AG04450 (cell line): ENCODE measurements at places on chromosomes 16 and 17.

DNA sequence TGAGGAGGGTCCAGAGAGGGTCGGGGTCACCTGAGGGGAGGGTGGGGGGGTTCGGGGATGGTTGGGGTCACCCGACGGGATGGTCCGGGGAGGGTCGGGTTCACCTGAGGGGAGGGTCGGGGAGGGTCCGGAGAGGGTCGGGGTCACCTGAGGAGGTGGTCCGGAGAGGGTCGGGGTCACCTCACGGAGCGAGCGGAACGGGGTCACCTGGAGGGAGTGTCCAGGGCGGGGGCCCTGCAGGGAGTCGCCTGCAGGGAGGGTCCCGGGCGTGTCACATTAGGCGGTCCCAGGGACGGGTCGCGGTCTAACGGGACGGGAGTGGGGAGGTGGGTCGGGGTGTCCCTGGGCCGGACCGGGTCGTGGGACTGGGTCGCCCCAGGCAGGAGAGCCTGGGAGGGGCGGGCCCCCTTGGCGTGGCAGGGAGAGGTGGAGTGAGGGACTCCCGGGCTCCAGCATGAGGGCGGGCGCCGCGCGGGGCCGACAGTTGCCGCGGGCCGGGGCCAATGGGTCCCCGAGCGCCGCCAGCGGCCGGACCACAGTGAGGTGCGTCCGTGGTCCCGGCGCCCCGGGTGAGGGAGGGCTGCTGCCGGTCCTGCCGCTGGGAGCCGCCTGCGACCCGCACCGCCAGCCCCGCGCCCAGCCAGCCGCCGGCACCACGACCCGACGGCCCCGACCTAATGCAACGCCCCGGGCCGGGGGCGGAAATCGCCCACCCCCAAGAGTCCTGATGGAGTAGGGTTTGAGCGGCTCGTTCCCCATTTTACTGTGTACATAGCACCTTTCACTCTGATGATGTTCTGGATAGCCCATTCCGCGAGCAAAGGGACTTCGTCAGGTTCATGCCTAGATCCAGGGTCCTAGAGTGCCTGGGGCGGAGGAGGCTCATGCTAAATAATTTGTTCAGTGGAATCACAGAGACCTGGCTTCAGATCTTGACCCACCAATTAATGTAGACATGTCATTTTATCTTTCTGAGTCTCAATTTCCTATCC lies 1.2 kb upstream of the ABCA3 start:
- no peak for DNase-seq

- no peak for DNase-seq
Observed at GRCh38 chr17:77200711-77201110, 59.9 kb downstream of the SEC14L1 start.

DNA sequence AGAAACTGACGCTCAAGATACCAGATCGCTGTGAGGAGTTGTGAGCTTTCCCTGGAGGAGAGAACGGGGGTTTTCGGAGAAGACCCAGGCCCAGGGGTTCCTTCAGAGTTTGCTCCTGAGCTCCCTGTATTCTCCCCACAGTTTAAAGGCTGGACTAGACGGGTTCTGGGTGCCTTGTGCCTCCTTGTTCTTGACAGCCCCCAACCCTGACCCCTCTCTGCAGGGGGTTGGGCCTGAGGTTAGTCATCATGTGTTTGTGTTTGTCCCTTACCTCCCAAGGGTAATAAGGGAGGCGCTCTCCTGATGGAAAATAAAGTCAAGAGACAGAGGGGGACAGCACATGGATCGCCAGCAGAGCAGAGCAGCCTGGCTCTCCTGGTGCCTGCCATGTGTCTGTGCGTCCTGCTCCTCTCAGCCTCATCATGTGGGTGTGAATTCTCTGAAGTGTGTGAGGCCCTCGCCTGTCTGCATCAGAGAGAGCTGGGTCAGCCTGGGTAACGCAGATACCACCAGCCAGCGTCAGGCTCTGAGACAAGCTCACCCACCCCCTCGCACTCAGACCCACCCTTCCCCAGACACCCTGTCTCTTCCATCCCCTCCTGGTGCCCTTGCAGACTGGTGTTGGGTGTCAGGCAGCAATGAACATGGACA lies 8.7 kb downstream of the HEXIM2 start:
- DNase-seq: no peak

GRCh38 chr17:76292567-76292966 lies 15.5 kb downstream of the QRICH2 start:
- no peak for DNase-seq

DNA sequence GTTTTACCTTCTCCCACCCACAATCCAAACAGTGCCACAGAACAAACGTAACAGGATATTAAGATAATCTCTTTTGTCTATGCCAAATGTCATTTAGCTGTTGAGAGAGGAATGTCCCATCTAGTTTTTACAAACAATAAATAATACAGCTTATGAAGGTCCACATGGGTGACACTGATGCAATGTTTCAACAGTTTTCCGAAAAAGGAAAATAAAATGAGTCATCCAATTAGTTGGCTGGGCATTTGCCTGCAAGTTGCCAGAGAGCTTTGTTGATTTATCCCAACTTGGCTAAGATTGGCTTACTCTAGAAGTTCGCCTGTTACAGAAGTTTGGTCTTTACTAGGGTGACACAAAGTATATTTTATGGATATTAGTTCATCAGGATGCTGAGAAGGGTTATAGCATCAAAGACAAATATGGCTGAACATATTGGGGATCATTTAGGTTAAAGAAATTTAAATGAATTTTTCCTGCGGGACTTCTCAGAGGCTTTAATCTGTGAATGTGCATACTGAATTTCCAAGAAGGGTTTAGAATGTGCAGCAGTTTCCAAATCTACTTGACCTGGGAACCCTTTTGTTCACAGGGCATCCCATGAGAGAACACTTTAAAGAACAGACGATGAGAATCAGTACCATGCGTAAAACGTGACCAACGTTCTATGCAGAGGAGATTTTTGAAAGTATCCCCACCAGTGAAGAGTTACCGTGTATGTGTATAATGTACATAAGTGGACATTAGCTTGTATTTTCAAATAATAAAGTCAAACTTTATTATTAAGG lies 73.1 kb downstream of the CDH13 start:
- DNase-seq: no peak

DNA sequence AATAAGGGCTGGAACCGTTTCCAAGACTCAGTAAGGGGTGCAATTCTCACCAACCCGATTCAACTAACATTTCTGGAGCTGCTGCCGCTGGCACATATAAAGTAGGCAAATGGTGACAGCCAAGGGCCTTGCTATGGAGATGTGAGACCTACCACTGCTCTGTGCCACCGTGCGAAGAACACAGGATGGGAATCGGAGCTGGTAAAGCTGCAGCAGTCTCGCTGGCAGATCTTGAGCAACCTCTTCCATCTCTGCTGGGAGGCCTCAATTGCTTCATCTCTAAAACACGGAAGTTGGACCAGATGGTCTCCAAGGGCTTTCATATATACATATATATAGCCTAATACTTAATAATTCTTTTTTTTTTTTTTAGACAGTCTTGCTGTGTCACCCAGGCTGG lies 128.9 kb upstream of the RCVRN start:
- no peak for DNase-seq

GRCh38 chr16:65032387-65032786 lies 89.5 kb downstream of the CDH11 start:
- DNase-seq: no peak

GRCh38 chr17:59311051-59311468 lies 20.4 kb upstream of the YPEL2 start:
- no peak for DNase-seq

- no peak for DNase-seq
Observed at GRCh38 chr16:30449116-30449435, 3.4 kb upstream of the SEPHS2 start.

GRCh38 chr16:84937196-84938005 lies 73.9 kb downstream of the ZDHHC7 start:
- no peak for DNase-seq

DNA sequence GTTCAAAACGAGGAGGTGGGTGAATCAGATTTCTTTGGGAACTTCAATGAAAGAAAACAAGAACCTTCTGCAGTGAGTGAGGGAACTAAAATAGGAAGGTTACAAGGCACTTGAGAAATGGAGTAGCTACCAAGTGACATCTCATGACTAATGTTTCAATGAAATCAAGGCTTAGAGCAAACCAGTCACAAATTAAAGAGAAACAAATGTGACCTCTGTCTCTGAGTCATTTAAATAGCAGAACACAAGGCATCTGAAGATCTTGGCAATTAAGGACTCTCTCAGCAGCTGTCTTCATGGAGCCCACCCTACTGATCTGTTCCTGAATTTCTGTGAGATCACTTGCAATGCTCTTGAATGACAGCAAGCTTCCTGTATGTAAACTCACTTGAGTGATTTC lies 109.5 kb downstream of the CDH11 start:
- DNase-seq: no peak

GRCh38 chr16:50153596-50154419 lies 702 bp downstream of the TENT4B start:
- no peak for DNase-seq

DNA sequence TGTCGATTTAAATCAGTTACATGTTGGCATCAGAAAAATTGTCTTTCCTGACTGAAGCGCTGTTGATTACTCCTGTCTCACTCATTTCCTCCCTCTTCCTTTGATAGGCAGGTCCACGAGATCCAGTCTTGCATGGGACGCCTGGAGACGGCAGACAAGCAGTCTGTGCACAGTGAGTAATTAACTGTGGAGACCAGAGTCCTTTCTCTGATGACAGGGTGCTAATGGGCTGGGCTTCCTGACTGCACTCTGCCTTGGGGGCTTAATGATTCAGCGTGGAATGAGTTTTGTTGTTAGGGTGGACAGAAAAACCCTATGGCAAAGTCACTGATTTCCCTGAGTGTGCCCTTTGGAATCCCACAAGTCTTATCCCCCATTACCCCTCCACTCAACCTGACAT lies 6.5 kb downstream of the GOSR2 start:
- no peak for DNase-seq

DNA sequence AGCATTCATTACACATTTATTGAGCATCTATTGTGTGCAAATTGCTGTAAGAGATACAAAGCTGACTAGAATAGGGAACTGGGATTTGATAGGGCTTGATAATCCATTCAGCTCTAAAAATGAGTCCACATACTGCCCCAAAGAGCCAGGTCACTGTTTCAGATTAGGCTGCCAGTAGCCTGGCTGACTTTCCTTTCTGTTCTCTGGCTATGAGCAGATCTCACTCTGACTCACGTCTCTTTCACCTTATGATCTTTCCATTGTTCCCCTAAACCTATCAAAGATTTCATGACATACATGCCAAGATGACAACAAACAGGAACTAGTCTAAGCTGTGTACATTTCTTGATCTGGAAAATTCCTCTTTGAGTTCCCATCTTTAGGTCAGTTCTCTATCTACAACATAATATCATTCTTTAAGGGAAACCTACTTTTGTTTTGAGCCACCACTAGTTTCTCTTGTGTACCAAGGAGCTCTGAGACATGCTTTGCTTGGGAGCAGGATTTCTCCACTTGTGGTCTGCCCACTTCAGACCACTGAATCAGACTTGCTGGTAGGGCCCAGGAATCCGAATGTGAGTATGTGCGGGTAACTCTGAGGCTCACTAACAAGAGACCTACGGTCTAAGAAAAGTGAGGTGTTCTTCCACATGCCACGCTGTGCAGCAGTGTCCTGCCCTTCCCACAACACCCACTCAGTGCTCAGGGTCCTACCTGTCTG lies 40.9 kb upstream of the ICAM2 start:
- no peak for DNase-seq

DNA sequence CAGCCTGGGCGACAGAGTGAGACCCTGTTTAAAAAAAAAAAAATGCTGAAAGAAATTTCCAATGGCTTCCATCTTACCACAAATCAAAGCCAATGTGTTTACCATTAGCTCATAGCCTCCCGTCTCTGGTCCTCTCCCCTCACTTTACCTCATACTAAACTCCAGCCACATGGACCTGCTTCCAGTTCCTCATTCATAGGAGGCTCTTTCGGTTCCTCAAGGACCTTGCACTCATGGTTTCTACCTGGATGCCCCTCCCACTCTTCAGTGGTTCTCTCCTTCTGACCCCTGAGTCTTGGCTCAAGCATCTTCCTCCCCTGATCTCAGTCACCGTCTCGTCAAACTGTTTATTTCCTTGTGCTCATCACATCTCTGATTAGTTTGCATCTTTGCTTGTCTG lies 3.8 kb upstream of the DEF8 start:
- no peak for DNase-seq

GRCh38 chr17:36107660-36108059 lies 4.0 kb downstream of the CCL4 start:
- no peak for DNase-seq

DNA sequence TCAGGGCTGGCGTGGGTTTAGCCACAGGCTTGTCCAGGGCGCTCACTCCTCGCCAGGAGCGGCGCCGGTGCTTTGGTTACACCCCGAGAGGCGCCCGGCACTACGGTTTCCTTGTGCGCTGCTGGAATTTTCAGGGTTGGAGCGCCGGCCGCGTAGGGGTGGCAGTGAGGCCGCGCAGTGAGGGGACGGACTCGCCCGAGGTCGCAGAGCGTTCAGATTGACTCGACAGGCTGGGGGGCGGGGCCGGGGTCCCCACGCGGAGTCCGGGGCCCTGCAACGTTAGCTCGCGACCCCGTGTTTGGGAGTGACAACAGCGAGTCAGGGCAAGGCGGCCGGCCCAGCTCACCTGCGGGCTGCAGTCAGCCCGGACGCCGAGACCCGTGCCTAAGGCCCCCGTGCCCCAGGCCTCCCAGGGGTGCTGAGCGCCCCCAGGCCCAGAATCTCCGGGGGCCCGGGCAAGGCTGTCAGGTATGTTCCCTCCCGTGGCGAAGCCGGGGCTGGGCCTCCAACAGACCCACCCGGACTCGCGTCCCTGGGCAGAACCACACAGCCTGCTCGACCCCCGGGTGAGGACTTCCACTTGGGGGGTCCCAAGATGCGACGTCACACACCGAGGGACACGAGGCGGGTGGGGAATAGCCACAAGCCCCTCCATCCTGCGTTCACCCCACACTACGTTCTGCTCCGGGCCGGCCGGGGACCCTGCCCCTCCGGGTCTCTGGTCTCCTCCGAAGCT lies 1.3 kb upstream of the ACTG1 start:
- DNase-seq: no peak

DNA sequence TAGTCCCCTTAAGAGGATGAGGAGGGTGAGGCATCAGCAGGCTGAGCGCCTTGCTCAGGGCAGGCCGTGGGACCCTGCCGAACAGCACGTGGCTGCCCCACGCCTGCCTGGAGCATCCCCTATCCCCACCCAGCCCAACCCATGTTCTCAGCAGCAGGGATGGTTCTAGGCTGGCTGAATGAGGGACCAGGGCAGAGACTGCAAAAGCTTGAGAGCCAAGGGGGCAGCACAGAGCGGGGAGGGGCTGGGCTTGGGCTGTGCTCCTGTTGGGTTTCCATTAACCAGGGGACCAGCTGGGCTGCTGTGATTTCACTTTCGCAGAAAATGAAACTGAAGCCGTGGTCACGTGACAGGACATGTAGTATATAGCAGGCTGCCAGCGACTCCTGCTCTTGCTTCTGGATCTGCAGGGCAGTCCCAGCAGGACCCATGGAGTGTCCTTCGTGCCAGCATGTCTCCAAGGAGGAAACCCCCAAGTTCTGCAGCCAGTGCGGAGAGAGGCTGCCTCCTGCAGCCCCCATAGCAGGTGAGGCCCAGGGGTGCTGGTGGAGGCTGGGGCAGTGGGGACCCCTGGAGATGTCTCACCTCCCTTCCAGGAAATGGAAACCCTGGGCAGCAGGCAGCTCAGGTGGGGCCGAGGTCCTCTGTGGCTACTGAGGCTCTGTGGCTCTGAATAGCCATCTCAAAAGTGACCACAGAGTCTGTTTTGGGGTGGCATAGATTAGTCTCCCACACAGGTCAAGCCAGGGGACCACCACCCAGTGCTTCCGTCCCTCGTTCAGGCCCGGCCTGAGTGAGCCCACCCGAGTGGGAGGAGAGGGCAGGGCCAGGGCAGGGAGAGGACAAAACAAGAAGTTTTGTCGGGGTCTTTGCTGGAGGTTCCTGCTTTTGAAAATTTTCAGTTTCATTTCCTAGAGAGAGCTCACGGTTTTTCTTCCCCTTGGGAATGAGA lies 2.9 kb downstream of the RNF213 start:
- peak; percentile 78 for DNase-seq
